ENCODE measurements at places on chromosomes 12 and 14. TPM values are rescaled to one million over a fixed set of nuclear protein-coding genes. Genes with fewer than 3 reads are reported as not detected.

The TAS2R7 gene
- not detected for polyA plus RNA-seq

The TMEM229B gene
- 3.4 TPM for polyA plus RNA-seq

The PLEKHH1 gene
- 1.1 TPM for polyA plus RNA-seq

DNA sequence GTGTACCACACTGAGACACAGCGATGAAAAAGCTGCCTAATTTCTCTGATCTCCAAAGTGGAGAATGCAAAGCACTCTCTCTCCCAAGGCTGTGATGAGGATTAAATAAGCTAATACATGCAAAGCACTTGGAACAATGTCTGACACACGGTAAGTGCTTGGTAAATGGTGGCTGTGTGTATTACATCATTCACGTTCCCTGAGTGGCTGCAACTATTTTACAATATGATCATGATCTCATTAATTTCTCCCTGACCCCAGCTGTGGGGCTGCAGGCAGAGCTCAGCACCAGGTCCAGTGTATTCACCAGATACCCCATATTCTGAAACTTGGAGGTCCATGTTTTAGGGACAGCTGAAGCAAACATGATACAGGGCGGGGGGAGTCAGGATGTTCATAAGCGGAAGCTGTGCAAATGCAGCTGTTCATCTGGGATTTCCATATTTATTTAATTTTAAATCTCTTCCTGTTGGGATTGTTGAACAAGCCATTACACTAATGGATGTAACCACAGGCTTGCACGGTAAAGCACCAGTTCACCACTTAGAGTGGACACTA lies 106.4 kb downstream of the CCDC60 start:
- peaks cover 45% of the 10 kb centered on the region for H3K27me3 ChIP-seq
- H3K36me3 ChIP-seq, result no peaks in the 10 kb centered on the region
- no peak overlapping the region for H3K4me3 ChIP-seq
- H3K4me1 ChIP-seq, result no peaks in the 10 kb centered on the region
- H3K27ac ChIP-seq, result no peak overlapping the region

DNA sequence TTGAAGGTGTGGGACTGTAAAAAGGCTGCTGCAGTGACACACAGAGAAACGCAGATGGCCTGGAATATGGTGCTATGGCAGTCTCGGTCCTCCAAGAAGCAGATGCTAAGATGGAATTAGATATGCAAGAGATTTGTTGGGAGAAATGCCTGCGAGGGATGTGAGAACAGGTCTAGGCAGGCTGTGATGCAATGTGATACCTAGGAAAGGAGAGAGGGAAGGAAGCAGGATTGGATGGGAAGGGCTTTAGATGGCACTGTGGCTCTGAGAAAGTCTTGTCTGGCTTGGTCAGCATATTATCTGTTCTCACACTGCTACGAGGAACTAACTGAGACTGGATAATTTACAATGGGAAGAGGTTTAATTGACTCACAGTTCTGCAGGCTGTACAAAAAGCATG lies 374.4 kb downstream of the BCAT1 start:
- H3K4me1 ChIP-seq, result no peaks in the 10 kb centered on the region
- H3K27me3 ChIP-seq, result no peaks in the 10 kb centered on the region
- no peak overlapping the region for H3K4me3 ChIP-seq

DNA sequence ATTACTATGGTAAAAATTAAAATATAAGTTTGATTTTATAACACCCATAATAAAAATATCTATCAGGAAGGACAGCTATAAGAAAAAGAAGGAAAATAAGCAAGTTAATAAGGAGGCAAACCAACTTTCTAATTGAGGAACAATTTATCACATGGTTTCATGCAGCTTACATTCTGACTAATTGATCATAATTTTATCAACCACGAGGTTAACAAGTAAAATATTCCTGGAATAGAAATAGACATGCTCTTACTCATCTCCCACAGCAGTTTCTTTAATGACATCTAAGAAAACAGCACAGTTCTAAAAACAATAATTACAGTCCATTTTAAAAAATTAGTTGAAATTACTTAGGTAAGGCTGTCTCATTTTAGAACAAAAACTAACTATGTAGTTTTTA lies 130.8 kb upstream of the KRR1 start:
- no peak overlapping the region for H3K4me3 ChIP-seq
- DNase-seq, result no peak
- no peaks in the 10 kb centered on the region for H3K27me3 ChIP-seq

- peaks cover 75% of the 10 kb centered on the region for H3K36me3 ChIP-seq
- no peaks in the 10 kb centered on the region for H3K27me3 ChIP-seq
- DNase-seq, result no peak
- H3K4me3 ChIP-seq, result no peak overlapping the region
- H3K4me1 ChIP-seq, result no peaks in the 10 kb centered on the region
These were observed 28.7 kb upstream of the CERS5 start for GRCh38 chr12:50195832-50196231.

- H3K36me3 ChIP-seq, result no peaks in the 10 kb centered on the region
- DNase-seq, result no peak
- H3K4me3 ChIP-seq, result no peak overlapping the region
These were observed 98.8 kb downstream of the DUSP6 start for GRCh38 chr12:89253488-89253887.

DNA sequence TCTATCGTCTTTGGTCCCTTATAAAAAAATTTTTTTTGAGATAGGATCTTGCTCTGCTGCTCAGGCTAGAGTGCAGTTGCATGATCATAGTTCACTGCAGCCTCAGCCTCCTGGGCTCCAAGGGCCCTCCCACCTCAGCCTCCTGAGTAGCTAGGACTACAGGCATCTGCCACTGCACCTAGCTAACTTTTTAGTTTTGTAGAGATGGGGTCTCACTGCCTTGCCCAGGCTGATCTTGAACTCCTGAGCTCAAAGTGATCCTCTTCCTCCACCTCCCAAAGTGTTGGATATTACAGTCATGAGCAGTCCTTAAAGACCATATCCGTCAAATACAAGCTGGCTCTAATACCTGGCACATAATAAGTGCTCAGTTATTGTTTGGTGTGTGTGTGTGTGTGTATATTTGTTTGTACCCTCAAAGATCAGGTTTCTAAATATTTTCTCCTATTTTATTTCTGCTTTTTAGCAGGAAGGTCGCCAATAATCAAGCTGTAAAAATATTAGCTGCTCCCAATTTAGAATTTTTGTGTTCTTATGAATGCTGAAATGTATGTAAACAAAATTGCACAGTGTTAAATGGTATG lies 30.5 kb downstream of the SRGAP1 start:
- no peak overlapping the region for H3K4me3 ChIP-seq
- H3K27me3 ChIP-seq, result no peaks in the 10 kb centered on the region
- H3K4me1 ChIP-seq, result no peaks in the 10 kb centered on the region
- no peak for DNase-seq

GRCh38 chr12:29763301-29763683 lies 20.4 kb downstream of the TMTC1 start:
- no peaks in the 10 kb centered on the region for H3K36me3 ChIP-seq
- no peak overlapping the region for H3K27ac ChIP-seq
- DNase-seq, result no peak
- no peak overlapping the region for H3K4me3 ChIP-seq
- H3K27me3 ChIP-seq, result no peaks in the 10 kb centered on the region
- H3K4me1 ChIP-seq, result peaks cover 2% of the 10 kb centered on the region

DNA sequence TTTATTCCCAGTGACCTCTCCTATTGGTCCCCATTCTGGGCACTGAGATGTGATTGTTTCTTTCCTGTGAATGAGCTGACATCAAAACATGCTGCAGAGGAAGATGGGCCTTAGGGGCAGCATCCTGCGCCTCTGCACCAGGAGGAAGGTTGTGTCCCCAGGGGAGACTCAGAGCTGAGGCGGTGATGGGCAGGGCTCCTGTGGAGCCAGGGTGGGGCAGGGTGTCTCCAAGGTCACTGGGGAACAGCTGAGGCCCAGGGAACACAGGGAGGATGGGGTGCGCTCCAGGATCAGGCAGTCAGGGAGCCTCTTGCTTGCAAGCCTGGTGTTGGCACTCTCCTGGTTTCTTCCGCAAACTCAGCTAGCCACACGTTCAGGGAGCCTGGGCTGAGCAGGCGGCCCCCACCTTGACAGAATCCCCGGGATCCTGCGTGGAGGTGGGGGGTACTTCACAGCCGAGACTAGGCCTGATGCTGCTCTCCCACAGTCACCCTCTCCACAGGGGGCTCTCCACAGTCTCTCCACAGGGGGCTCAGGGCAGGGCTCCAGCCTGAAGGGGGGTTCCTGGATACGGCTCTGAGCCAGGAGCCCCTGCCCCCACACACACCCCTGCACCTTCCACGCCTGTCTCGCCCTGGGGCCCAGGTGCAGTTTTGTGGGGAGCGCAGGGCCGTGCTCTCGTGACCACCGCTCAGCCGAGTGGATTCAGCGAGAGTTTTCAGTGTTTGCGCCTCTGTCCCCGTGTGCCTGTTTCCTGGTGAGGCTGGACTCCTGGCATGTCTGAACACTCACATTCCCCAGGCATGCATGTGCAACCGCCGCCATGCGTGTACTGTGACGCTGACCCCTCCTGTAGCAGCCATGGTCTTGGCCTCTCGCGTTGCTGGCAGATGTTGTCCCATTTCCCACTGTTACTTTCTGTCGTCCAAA lies 264.7 kb downstream of the SEC23A start:
- no peaks in the 10 kb centered on the region for H3K27me3 ChIP-seq
- no peak overlapping the region for H3K27ac ChIP-seq
- no peak overlapping the region for H3K4me3 ChIP-seq

DNA sequence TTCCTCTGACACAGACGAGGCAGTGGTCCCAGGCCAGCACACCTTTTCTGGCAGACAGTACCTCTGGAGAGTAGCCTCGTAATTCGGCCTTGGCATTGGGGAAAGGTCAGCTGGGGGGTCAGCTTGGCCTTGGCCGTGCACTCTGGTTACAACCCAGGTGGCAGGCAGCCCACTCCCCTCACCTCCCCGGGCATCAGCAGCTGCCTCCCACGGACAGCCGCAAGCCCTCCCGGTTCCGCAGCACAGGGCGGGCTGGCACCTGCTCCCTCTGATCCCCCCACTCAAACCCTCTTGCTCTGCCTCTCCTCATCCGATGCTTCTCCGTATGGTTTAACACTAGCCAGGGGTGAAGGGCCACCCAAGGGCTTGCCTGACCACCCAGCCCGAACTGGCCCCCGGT lies 50.6 kb downstream of the TEAD4 start:
- H3K27ac ChIP-seq, result no peak overlapping the region
- no peak for DNase-seq
- no peaks in the 10 kb centered on the region for H3K27me3 ChIP-seq
- no peak overlapping the region for H3K4me3 ChIP-seq
- H3K4me1 ChIP-seq, result peaks cover 4% of the 10 kb centered on the region

DNA sequence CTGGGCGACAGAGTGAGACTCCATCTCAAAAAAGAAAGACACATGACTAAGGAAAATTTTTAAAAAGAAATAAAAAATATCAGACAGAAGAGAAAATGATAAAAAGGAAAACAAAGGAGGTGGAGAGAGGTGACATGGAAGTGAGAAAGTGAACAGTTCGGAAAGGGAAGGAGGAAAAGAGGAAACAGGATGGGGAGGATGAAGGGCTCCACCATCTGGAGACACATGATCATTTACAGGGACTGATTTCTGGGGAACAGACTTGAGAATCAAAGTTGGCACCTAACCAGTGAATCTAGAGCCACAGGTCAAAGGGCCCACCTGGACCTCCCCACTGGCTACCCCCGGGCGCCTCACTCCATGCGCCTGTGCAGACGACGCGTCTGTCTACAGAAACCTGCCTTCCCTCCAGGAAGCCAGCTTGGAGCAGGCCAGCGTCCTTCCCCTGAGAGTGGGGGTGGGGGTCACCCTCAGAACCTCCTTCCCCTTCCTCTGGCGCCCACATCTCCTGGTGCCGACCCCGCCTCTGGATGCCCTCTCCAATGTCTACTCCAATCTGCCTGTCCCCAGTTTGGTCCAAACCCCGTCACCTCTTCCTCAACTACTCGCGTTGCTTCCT lies 60.5 kb downstream of the AMN start:
- H3K4me1 ChIP-seq, result peaks cover 6% of the 10 kb centered on the region
- no peak overlapping the region for H3K4me3 ChIP-seq
- peaks cover 25% of the 10 kb centered on the region for H3K36me3 ChIP-seq
- H3K27me3 ChIP-seq, result no peaks in the 10 kb centered on the region

GRCh38 chr12:107788690-107789458 lies 14.4 kb downstream of the ASCL4 start:
- H3K4me1 ChIP-seq, result no peaks in the 10 kb centered on the region
- no peak overlapping the region for H3K27ac ChIP-seq
- peaks cover 4% of the 10 kb centered on the region for H3K27me3 ChIP-seq
- no peaks in the 10 kb centered on the region for H3K36me3 ChIP-seq
- H3K4me3 ChIP-seq, result no peak overlapping the region
- no peak for DNase-seq
